ENCODE measurements at places on chromosomes 16 and 17.

- DNase-seq: no peak
Measured at GRCh38 chr16:73845238-73846006, 451.2 kb upstream of the PSMD7 start.

DNA sequence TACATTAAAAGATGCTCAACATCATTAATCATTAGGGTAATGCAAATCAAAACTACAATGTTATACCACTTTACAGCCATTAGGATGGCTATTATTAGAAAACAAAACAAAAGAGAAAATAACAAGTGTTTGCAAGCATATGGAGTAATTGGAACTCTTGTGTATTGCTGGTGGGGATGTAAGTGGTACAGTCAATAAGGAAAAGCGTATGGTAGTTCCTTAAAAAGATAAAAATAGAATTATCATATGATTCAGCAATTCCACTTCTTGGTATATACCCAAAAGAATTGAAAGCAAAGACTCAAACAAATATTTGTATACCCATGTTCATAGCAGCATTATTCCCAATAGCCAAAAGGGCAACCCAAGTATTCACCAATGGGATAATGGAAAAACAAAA is 1.4 kb upstream of the CAPNS2 start:
- DNase-seq: no peak

DNA sequence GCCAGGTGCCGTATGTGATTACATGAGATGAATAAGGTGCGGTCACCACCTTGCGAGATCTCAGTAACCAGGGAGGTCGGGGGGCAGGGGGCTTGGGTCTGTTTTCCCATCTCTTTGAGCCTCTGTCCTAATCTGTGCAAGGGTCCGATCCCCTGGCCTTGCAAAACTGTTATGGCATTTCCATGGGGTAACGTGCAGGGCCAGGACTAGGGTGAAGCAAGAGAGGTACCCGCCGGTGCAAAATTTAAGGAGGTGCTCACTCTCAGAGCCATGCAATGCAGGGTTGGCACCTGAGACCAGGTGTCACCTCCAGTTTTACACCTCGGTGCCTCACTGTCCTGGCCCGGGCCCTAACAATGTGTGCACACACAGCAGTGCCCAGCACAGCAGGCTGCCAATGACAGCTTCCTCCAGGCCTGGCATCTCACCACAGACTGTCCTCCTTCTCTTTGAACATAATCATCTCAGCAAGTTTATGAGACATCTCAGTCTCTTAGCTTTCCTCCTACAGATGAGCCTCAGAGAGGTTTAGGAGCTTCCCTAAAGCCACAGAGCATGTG is 43.6 kb downstream of the C16orf95 start:
- DNase-seq: no peak

DNA sequence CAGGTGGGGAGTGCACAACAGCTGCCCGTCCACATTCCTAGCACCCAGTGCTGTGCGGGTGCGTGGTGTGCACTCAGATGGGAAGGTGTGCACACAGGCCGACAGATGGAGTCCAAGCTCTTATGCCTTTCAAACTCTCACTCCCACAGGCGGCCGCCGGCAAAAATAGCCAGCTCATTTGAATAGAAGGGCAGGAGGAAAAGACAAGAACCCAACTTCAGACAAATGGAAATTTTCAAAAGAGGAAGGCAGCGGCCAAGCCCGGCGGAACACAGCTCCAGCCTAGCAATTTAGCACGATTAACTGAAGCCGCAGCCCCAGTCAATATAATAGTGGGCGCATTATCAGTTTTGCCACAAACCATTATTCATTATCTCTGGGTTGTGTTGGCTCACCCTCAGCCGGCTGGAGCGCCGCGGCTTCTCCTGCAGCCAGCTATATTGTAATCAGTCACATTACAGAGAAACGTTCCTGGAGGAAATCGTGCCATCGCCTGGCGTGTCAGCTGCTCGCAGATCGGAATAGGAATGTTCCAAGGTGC is 103.9 kb upstream of the SEC14L1 start:
- DNase-seq: no peak

DNA sequence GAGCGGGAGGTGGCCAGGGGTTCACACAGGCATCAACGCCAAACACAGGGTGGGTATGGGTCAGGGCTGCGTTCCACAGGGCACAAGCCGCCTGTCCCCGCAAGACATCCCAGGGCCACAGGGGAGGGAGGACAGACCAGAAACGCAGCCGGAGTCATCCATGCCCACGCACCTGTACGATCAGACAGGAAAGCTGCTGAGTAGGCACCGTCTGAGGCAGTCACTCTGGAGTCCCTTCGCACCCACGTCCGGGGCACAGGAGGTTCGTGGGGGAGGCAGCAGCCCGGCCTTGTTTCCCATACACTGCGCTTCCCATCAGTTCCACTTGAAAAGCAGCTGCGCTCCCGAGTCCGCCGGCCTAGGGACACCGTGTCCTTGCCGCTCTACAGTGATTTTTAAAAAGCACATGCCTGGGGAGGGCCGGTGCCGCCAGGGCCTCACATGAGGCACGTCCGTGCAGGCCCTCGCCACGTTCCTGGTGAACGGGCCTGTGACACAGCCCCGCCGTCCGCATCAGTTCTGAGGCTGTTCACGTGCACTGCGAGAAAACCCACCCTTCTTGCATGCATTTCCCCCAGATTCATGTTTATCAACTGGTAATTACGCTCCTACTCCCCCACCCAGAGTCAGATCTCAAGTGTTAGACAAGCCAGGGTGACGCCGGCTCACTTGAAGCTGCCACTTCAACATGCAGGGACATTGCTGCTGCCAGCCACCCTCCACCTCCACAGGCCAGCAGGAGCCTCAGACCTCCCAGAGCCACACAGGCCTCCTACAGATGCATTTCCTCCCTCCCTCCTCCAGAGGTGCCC is 34.8 kb downstream of the WDR45B start:
- DNase-seq: no peak

DNA sequence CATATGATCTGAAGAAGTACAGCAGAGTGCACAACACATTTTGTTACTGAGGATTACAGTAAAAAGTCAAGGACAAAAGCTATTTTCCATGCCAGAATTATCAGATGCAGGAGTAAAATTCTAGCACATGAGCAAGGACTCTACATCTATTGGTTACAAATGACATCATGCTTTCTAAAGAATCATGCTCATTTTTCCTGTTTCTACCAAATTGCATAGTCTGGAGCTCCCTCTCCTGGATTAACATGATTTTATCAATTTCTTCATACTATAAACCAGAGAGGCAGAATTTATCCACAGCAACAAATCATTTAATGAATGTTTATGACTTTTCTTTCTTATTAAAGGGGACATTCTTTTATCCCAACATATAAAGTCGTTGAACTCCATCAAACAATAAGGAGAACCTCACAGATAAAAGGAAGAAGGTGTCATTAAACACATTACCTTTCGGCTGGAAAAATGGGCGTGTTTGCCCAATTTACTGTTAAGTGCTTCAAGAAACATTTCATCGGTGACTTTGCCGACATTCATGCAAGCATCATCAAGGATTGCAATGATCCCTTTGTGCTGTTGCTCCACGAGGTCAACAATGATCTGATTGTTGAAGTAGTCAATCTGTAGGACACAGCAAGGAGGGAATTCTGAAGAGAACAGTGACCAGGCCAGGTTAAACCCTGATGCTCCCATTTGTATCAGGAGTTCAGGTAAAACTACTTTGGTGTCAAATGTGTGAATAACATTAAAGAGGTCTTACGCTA is 121.7 kb downstream of the MYO1D start:
- no peak for DNase-seq

DNA sequence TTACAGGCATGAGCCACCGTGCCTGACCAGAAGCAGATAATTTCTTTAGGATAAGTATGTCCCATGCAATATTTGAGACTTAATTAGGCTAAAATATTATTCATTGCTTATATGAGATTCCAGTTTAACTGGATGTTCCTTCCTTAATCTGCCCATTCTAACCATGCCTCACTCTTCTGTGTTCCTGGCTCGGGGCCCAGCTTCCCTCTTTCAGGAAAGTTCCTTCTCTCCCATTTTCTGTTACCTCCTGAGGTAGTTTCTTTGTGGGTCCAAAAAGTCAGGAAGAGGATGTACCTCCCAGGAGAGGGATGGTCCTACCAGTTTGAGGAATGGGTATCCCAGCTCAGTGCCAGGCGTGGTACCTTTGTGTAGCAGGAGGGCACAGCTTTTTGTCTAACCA is 23.3 kb downstream of the UNK start:
- no peak for DNase-seq

- no peak for DNase-seq
Measured at GRCh38 chr16:63618896-63619485, 1502.9 kb downstream of the CDH11 start.

DNA sequence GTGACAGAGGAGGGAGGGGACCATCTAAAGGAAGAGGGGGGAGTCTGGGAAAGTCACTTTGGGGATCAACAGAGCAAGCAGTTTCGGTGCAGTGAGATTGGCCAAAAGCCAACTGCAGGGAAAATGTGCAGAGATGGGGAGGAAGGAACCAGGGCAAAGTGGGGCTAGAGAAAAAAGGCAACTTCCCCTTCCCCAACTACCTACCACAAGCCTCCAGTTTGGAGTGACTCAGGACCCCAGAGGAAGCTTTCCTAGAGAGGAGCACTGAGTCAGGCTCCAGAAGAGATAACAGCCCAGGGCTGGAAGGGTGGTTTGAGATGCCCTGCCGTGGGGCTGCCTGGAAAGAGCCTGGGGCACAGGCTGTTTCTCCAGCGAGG is 6.9 kb upstream of the CD300LD start:
- DNase-seq: no peak

- DNase-seq: no peak
Measured at GRCh38 chr17:16285646-16286008, 67.6 kb downstream of the CENPV start.

GRCh38 chr16:58212824-58213655 is 15.1 kb upstream of the CSNK2A2 start:
- no peak for DNase-seq

DNA sequence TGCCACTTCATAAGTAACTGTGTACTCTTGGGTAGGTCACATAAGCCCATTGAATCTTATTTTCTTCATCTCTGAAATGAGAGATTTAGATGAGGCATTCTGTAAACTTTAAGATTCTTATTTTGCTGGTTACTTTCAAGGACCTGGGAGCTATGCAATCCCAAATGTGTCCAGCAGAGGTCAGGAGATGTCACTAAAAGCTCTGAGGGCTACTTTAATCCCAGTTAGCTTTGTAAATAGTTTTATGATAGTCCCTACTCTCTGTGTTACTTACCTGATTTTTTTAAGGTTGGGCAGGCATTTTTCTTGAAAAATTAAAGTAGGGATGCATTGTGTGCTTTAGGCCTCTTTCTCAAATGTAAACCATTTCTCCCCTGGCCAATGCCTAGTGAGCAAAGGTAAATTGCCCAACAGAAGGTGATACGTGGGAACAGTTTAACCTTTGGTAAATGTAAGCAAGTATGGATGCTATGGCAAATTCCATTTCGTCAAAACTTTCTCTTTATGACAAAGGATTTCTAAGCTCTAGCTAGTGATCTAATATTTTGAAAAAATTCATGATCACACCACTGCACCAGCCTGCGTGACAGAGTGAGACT is 57.1 kb upstream of the WSB1 start:
- DNase-seq: peak; percentile 73

GRCh38 chr17:12180644-12181261 is 160.1 kb downstream of the MAP2K4 start:
- DNase-seq: no peak

DNA sequence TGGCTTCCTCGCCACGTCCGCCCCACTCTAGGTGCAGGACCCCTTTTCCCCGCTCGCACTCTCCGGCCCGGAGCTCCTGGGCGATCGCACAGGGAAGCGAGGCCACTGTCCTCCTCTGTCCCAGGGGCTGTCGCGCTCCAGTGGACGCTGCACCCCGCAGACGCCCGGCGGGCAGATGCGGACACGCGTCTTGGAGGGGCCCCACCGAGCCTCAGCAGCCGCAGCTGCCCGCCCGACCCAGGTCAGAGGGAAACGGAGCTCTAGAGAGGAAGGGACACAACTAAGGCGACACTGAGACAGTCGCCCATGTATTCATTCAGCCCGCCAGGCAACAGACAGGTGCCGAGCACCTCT is 726 bp upstream of the SLC13A5 start:
- DNase-seq: no peak

- no peak for DNase-seq
Measured at GRCh38 chr17:39937447-39937846, 9.9 kb downstream of the LRRC3C start.

GRCh38 chr16:4625560-4626159 is 1.0 kb downstream of the MGRN1 start:
- DNase-seq: no peak

- no peak for DNase-seq
Measured at GRCh38 chr16:53154513-53154912, 99.7 kb downstream of the CHD9 start.

DNA sequence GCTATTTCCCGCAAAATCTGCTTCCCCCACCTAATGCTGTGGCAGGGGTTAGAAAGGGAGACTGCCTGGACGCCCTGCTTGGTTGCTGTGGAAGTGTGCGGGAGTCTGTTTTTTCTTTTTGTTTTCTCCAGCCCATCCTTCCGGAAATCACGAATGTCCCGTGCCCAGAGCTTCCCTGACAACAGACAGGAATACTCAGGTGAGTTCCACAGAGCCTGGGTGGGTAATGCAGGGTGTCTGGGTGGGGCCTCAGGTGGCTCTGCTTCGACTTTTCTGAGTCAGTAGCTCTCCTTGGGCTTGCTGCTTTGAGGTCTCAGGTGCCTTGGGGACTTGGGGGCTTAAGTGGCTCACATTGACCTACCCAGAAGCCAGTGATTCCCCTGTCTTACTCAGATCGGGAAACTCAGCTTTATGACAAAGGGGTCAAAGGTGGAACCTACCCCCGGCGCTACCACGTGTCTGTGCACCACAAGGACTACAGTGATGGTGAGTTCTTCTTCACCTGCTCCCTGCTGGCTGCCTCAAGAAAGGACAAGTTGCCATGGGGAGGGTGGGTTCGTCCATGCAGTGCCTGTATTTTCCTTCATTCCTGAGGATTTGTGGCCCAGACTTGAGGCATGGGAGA is 11.4 kb downstream of the LIMD2 start:
- no peak for DNase-seq

GRCh38 chr16:56641166-56641565 is 2.7 kb downstream of the MT1A start:
- no peak for DNase-seq

DNA sequence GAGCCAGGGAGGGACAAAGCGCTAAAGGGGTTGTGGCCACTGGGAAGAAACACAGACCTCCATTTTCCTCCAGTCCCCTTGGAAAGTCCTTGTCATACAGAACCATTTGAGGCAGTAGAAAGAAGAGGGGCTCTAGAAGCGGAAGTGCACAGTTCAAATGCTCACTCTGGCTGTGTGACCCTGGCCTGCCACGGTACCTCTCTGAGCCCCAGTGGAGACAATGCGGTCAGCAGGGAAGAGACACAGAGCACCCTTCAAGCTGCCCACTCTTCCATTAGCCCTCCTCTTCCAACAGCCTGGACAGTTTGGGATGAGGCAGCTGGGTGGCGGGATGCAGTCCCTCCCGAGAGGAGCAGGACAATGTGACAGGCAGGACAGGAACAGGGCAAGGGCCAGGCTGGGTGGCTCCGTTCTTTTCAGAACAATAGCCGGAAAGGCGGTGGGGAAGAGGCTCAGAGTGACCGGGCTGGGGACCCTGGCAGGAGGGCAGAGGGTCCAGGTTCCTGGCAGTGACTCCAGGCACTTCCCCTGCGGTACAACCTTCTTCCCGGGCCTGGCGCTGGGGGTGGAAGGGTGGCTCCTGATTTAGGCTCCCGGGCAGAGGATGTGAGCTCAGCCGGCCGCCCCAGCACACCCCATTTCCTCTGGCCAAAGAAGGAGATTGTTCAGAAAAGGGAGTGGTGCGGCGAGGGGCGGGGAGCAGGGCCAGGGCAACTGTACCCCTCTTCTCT is 5.6 kb downstream of the CASKIN2 start:
- DNase-seq: no peak

Measured in stimulated activated CD8-positive, alpha-beta memory T cell treated with anti-CD3 and anti-CD28 coated beads, Interleukin-4, amount 100 ng/mL, for 4 hours (primary cell).